Suprapubic skin (tissue), 4 donors: ENCODE measurements at places on chromosomes 3 and 15. TPM values are rescaled to one million over a fixed set of nuclear protein-coding genes. Genes with fewer than 3 reads are reported as not detected.

- no peak for DNase-seq
These were observed 198.6 kb upstream of the FEZF2 start for GRCh38 chr3:62571916-62572315.

KLHL40 gene
- total RNA-seq: not detected

- DNase-seq: no peak
These were observed 10.7 kb downstream of the AQP9 start for GRCh38 chr15:58148633-58149445.

DNA sequence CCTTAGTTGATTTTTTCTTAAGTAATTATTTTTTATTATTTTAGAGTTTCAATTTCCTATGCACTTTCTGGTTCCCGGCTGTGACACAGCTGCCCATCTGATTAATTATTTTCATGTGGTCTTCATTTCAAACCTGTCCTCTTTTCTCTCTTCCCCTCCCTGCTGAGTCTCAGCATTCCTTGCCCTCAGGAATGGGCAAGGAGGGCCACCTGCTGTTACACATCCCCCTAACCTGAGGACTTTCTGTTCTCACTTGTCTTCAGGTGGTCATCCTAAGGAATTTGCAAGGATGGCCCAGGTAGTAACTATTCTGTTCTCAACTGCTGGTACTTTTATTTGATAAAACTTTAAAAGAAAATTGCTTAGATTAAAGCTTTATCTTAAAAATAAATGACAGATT, 545.0 kb downstream of the OTOL1 start:
- DNase-seq: no peak

ROBO2 gene
- total RNA-seq: 3.1 TPM

DNA sequence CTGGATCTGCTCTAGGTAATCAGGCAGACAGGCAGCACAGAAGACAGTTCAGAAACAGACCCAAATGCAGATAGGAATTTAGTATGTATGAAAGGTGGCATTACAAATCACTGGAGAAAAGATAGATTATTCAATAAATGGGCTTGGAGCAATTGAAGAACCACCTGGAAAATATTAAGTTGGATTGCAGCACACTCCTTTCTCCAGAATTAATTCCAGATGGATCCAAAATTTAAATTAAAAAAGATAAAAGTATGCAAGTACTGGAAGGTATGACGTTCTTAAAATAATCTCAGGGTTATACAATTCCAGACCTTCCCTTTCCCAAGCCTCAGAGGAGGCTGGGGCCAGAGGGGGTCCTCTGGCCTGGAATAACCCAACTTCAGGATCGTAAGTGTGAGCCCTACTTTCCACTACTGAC, 32.5 kb downstream of the HRH1 start:
- no peak for DNase-seq

- no peak for DNase-seq
These were observed 298.3 kb upstream of the TGFBR2 start for GRCh38 chr3:30308131-30308530.

DNA sequence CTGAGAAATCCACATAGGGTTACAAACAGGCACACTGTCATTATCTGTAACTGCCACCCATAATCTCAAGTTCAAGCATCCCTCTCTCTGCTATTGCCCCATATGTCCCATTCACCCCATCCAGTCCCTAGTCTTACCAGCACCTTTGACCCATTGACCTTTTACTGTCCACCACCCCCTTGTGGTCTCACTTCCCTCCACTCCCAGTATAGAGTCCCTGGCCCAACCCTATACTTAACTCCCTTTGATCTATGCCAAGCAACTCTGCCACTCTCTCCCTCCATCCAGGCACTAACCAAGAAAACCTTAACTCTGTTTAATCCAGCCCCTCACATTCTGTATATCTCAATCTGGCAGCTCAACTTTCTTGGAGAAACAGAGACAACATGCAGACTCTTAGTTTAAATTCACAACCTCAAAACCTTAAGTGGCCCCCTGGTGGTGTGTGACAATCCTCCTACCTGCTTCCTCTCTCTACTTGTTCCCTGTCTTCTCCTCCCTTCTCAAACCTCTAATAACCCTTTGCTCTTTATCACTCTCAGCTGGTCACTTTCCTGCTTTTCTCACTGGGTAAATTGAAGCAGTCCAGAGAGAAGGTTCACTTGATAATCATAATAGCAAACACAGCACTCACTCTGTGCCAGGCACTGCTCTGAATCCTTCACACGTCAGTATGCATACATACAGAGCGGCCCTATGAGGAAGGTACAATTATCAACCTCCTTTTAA, 162.7 kb downstream of the STT3B start:
- DNase-seq: no peak

DNA sequence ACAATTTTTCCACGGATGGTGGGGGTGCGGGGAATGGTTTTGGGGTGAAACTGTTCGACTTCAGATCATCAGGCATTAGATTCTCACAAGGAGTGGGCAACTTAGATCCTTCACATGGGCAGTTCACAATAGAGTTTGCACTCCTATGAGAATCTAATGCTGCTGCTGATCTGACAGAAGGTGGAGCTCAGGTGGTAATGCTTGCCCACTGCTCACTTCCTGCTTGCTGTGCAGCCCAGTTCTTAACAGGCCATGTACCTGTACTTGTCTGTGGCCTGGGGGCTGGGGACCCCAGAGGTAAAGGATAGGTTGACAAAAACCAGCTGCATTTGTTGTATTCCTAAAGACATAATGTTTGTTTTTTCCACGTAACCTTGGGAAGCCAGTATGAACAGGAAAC, 16.0 kb downstream of the DZIP3 start:
- DNase-seq: no peak

- DNase-seq: no peak
These were observed 380 bp downstream of the MYLK start for GRCh38 chr3:123883701-123884202.

PROK2 gene
- not detected for total RNA-seq

- DNase-seq: no peak
These were observed 42.2 kb upstream of the MRPS22 start for GRCh38 chr3:139301654-139302053.

KCNMB3 gene
- 0.47 TPM for total RNA-seq

DNA sequence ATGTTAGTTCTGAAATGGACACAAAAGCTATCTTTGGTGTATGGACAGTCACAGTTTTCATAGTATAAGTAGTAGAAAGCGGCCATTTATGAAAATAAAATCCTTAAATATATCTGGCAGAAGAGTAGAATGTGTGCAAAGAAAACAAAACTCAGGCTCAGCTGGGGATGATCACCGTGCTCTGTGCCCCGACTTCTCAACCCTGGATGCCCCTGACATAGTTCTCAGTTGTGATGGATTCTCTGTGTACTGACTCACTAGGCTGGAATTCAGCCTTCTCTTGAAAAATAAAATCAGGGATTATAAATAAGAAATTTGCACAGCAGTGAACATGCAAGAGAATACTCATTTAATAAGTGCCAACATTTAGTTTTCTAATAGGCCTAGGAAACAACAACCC, 925.1 kb upstream of the NR2F2 start:
- DNase-seq: no peak

DNA sequence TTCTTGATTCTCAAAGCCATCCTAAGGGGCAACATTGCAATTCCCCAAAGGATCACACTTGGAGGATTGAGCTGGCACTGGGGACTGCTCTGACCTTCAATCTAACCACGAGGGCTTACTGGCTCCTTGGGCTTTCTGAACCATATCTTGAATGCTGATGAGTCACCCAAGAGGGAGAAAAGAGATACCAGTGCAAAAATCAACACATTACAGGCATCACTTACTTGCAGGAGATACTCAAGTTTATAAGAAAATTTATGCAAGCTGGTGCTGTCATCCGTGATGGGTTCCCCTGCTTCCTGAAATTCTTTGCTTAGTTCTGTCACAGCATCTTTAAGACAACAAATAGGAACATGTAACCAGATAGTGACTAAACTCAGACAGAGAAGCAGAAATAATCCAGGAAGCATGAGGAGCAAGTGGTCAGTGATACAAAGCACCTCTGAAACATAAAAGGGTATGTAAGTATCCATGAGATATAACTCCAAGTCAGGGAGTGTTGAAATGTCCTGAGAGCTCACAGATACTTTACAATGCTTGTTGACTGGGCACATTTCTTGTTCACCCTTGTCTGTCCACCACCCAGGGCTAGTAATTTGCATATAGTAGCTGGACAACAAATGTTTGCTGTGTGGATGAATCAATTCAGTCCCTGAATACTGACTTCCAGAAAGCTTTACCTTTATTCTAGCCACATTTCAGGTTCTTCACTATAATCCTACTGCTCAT, 14.1 kb downstream of the FYCO1 start:
- no peak for DNase-seq

FGF7 gene
- 5.5 TPM for total RNA-seq

XXYLT1 gene
- total RNA-seq: 9.5 TPM

DNA sequence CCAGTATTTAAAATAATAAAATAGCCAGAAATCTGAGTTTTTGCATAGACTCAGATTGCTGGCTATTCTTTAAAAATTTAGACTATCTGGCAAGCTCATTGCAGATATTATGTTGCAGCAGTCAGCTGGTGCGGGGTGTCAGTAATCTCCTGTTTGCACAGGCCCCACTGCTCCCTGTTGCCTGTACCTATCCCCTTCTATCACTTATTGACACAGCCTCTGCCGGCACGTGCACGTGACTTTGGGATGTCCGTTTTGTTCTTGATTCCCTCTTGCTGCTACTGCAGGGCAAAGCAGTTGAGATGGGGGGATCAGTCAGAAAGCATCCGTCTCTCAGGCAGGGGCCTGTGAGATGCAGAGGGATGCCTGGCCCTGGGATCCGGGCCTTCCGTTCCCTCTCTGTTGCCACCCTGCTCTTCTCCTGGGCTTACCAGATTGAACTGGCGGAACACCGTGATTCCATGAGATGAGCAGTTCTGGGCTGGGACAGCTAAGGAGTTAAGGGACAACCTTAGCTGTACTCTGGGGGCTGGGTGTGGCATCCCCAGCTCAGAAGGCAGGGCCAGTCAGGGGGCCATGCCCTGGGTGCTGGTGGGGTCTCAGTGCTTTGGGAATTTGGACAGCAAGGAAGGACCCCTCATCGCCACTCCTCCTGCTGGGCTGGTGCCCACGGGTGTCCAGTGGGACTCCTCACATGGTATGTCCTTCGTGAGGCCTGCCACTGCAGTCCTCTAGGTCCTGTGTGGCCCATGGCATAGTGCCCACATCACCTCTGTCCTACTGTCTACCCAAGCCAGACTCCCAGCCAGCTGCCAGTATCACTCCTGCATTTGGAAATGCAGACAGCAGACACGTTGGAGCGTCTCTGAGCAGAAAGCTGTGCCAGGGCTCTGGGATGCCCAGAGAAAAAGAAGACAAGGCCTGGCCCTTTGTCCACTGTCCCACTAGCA, 11.8 kb downstream of the MRAS start:
- DNase-seq: no peak

GRCh38 chr3:170864525-170865208, 5.3 kb downstream of the RPL22L1 start:
- DNase-seq: no peak

- DNase-seq: no peak
These were observed 11.9 kb upstream of the CD200R1L start for GRCh38 chr3:112858410-112859069.

GRCh38 chr3:150662410-150663200, 41.1 kb downstream of the ERICH6 start:
- DNase-seq: no peak

SYNPR gene
- total RNA-seq: not detected

DNA sequence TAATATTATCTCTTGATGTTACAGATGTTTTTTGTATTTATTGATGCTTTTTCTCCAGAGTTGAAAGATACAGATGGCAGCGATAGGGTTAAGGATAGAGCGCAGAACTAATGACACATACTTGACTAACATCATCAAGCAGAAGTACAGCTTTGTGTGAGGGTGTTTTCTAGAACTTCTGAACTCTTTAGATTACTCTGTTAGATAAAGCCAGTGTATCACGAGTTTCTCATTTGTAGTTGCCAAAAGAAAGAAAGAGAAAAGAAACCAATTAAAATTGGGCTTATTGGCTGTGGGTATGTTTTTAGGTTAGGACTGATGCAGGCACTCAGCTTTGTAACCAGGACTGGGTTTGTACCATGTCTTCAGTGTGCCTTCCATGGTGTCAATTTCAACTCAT, 6.6 kb upstream of the GPR171 start:
- no peak for DNase-seq

GRCh38 chr3:129230311-129231019, 18.9 kb upstream of the COPG1 start:
- no peak for DNase-seq

KBTBD13 gene
- total RNA-seq: not detected

KIF15 gene
- total RNA-seq: 1.5 TPM

GRCh38 chr3:131151-131888, 65.2 kb upstream of the CHL1 start:
- DNase-seq: no peak

DNA sequence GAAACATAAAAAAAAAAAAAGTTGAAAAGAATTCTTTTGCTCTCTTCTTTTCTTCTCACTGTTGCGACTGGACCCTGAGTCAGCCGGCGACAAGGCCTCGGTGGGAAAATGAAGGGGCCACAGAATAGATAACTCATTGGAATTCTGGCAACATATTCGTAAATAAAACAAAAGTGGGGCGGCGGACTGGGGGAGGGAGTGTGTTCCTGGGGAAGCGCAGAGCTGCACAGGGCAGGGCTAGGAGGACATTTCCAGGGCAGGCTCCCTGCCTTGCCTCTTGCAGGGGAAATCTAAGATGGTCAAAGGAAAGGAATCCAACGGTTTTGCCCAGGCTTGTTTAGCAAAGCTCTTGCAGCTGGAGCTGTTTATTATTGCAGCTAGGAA, 1042.8 kb upstream of the NR2F2 start:
- no peak for DNase-seq

DNA sequence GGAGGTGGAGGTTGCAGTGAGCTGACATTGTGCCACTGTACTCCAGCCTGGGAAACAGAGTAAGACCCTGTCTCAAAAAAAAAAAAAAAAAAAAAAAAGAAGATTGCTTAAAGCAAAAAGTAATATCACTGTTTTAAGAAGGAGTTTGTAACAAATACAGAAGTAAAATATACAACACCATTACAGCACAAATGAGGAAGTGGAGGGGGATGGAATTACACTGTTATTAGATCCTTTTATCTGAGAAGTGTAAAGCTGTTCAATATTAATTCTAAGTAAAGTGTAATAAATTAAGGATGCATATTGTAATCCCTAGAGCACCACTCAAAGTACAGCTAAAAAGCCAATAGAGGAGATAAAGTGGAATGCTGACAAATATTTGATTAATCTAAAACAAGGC, 47.0 kb upstream of the SNRPA1 start:
- DNase-seq: no peak

ARL14 gene
- total RNA-seq: not detected

PTX3 gene
- 2.0 TPM for total RNA-seq

TNNC1 gene
- 1.4 TPM for total RNA-seq

BFSP2 gene
- 2.3 TPM for total RNA-seq
